CD4-positive, alpha-beta T cell (primary cell): ENCODE measurements at places on chromosomes 2 and 18.

DNA sequence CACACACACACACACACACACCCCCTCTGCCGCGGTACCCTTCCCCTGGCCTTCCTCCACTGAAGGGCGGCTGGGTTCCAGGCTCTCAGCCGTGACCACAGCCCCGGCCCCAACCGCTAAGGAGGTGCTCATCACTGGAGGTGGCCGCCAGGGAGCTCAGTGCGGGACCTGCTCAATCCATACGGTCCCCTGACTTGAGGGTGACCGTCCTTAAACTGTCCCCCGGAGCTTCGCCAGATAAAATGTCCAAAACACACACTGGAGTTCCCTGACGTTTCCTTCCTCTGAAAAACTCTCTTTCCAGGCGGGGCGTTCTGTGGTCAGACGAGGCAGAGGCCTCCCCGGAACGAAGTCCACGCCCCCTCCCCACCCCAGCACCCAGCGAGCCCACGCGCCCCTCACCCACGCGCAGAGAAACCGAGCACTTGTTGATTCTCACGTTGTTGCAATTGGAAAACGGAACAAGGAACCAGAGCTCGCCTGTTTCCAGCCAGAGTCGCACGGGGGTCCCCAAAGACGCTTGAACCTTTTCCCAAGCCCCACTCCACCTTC lies 1.4 kb downstream of the MBP start:
- peak; percentile 51 for DNase-seq

GRCh38 chr2:239444626-239445577 lies 44.1 kb upstream of the HDAC4 start:
- DNase-seq = no peak

- DNase-seq = no peak
Observed at GRCh38 chr2:177992992-177993391, 79.6 kb downstream of the PDE11A start.

- no peak for DNase-seq
Observed at GRCh38 chr2:231673348-231673770, 35.0 kb upstream of the PTMA start.

DNA sequence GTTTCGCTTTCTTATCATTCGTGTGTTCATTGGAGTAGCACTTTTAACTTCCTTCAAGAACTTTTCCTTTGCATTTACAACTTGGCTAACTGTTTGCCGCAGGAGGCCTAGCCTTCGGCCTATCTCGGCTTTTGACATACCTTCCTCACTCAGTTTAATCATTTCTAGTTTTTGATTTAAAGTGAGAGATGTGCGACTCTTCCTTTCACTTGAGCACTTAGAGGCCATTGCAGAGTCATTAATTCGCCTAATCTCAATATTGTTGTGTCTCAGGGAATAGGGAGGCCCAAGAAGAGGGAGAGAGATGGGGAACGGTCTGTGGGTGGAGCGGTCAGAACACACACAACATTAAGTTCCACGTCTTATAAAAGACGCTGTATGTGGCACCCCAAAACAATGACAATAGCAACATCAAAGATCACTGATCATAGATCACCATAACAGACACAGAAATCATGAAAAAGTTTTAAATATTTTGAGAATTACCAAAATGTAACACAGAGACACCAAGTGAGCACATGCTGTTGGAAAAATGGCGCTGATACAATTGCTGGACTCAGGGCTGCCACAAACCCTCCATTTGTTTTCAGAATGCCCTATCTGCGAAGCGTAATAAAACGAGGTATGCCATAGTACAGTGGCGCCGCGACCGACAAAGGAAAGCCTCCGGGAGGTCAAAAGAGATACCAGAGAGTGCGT lies 553 bp downstream of the TIGD1 start:
- DNase-seq = no peak

GRCh38 chr2:217086718-217087117 lies 226.9 kb upstream of the TNP1 start:
- DNase-seq = no peak

GRCh38 chr2:35443087-35443486 lies 912.5 kb upstream of the CRIM1 start:
- DNase-seq = no peak

- DNase-seq = no peak
Observed at GRCh38 chr2:82283075-82283474, 1978.5 kb upstream of the LRRTM1 start.

GRCh38 chr2:233233618-233234230 lies 17.7 kb upstream of the ATG16L1 start:
- no peak for DNase-seq

DNA sequence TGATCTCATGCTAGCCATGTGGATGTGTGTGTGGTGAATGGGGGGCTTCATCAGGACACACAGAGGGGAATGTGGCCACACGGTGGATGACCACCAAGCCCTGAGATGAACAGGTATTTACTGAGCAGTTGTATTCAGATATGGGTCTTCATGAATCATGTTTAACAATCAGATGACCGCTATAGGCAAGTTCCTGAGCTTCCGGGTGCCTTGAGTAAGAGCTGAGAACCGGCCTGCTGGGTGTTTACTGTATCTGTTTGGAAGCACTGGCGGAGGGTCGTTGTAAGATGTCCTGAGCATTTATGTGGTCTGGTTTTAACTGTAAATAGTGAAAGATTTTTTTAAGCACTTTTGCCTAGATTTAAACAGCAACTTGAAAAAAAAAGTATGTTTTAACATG lies 43.9 kb downstream of the BOLA3 start:
- no peak for DNase-seq

GRCh38 chr2:162215162-162215561 lies 28.1 kb downstream of the FAP start:
- DNase-seq = no peak

- no peak for DNase-seq
Observed at GRCh38 chr2:224970311-224970710, 72.0 kb downstream of the DOCK10 start.

GRCh38 chr2:88232074-88232782 lies 62.1 kb downstream of the THNSL2 start:
- DNase-seq = no peak

DNA sequence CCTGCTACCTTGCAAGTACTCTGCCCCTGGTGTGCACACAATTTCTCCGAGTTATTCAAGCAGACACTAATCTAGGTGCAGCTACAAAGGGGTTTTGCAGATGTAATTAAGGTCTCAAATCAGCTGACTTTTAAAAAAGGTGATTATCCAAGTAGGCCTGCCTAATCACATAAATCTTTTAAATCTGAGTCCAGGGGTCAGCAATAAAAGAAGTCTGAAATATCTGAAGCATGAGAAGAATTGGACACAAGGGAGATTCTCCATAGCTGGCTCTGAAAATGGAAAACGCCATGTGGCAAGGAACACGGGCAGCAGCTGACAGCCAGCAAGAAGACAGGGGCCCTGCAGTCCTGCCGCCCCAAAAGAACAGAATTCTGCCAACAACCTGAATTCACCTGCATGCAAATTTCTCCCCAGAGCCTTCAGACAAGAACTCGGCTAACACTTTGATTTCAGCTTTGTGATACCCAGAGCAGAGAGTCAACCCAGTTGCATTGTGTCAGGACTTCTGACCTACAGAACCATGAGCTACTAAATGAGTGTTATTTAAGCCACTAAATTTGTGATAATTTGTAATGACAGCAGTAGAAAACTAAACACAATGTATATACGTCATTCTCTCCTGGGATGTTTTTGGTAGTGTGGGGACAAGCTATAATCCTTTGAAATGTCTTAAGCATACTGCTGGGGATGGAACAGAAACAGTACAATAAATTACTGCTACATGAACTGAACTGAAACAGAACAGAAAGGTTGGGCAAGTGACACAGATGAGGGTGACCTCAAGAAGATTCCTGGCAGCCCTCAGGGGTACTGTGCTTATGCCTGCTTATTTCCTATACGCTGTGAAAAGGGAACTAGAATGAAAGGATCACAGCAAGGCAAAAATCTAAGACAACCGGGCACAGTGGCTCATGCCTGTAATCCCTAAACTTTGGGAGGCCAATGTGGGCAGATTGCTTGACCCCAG lies 3.2 kb downstream of the INO80C start:
- DNase-seq = no peak

DNA sequence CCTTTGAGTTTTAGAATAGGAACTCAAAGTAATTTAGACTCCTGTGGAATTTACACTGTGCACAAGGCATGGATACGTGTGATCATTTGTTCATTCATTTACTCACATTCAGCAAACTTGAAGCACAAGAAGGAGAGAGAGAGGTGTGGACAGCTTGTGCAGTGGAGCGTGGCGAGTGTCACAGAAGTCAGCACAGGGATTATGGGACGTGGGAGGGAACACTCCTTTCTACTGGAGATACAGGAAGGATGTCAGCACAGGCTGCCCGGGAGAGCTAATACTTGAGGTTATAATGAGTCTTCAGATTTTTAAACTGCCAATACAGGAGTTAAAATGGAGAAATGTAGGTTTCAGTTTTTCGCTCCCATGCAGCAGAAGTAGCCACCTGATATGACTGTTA lies 7.0 kb downstream of the FAM228A start:
- no peak for DNase-seq

DNA sequence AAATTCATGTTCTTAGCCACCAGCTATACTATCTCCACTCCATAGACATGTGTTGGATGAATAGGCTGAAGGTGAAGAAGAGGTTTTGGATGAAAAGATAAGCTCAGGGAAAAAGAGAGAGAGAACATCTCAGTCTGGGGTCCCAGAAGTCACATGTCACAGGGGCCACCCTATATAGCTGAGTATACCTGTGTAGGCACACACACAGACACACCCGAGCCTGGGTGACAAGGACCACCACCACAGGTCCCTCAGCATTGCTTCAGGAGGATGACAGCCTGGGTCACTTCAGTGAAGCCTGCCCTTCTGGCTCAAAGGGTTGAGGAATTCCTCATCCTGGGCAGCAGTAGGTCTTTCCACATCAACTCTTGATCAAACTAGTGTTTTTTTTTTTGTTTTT lies 56.2 kb downstream of the POLR1A start:
- no peak for DNase-seq

DNA sequence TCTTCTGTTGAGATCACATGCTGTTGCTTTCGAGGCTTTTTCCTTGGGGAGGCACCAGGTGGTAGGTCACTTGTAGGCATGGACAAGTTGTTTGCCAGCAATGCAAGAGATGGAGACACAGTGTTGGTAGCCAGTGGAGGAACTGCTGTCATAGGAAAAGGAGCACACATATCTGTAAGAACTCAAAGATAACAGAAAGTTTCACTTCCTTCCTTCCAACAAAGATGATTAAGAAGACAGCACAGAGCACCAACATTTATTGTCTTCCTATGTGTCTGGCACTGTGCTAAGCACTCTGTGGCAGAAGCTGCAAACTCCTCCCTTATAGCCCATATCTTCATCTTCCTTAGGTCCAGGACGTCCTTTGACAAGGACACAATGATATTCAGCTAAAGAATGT lies 64.5 kb upstream of the AMMECR1L start:
- DNase-seq = no peak

DNA sequence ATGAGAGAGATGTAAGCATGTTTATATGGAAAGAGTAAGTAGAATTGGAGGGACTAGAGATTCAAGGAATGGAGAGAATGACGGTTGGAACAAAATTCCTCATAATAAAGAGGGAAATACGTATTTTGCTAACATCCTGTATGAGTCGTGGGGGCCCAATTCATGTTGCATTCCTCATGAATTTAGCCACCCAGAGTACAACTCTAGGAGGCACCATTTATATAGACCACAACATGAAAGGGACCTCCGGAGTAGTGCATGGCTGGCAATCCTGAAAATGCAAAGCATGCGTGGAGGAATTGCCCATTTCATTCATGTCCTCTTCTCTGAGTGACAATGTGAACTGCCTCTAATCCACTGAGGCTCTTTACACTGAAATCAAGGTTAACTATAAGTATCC lies 168.2 kb downstream of the ZEB2 start:
- DNase-seq = no peak

DNA sequence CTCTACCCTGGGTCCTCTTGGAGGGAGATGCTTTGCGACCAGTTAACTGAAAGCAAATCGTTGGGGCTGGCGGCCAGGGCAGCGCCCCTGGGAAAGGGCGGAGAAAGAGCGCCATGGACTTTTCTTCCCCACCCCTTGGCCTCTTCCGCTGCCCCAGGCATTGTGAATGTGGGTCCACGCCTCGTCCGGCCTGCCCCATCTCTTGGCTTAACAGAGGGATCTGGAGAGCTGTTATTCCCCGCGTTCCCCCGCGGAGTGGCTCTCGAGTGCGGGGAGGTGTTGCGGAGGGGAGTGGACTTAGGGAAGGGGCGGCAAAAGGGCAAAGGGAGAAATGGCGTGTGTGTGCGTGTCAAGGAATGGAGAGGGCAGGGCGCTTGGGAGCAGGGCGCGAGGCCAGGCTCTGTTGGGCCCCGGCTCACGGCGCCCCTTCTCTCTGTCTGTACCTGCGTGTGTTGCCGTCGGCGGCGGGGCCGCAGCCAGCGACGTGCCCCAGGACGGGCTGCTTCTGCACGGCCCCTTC lies 6.6 kb downstream of the EMX1 start:
- DNase-seq = no peak

- no peak for DNase-seq
Observed at GRCh38 chr2:20931346-20931745, 108.4 kb upstream of the LDAH start.

- no peak for DNase-seq
Observed at GRCh38 chr2:148953426-148953825, 78.4 kb downstream of the KIF5C start.

DNA sequence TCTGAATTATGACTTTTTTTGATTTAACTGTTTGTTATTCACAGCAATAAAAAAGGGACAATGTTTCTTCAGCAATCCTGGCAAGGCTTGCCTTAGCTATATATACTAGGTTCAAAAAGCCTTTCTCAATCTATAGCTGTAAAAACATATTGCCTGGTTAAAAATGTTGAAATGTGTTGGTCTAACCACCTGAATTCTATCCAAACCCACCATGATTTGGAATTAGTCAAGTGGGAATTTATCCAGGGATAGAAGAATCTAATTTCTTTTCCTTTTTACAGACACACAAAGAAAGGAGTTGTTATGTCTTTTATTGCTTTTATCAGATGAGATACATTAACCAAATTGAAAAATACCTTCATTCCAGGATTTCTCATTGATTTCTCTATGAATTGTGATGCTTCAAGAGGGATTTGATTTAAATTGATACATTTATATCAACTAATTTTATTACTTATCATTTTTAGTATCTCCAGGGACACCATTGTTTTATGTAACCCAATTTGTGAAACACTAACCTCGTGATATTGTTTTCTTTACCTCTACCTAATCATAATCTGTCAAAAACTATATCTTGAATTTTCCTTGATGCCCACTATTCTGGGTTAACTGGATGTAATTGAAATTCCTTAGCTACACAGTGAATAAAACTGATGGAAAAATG lies 88.1 kb downstream of the LRP1B start:
- no peak for DNase-seq

GRCh38 chr2:128145651-128146050 lies 54.7 kb downstream of the UGGT1 start:
- DNase-seq = no peak

- no peak for DNase-seq
Observed at GRCh38 chr2:9708683-9709538, 78.1 kb upstream of the YWHAQ start.
